Eye (tissue), 1 donor: ENCODE measurements at places on chromosomes 5 and 9.

DNA sequence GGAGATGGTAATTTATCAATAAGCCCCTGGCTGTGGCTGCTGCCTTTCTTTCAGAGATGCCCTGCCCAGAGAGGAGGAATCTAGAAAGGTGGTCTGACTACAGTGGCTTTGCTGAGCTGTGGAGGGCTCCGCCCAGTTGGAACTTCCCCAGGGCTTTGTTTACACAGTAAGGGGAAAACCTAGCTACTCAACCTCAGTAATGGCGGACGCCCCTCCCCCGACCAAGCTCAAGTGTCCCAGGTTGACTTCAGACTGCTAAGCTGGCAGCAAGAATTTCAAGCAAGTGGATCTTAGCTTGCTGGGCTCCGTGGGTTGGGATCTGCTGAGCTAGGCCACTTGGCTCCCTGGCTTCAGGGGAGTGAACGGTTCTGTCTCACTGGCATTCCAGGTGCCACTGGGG, 865.4 kb upstream of the ACO1 start:
- DNase-seq, result no peak

- DNase-seq, result peak; percentile 27
Measured at GRCh38 chr5:68049053-68049713, 166.4 kb upstream of the PIK3R1 start.

DNA sequence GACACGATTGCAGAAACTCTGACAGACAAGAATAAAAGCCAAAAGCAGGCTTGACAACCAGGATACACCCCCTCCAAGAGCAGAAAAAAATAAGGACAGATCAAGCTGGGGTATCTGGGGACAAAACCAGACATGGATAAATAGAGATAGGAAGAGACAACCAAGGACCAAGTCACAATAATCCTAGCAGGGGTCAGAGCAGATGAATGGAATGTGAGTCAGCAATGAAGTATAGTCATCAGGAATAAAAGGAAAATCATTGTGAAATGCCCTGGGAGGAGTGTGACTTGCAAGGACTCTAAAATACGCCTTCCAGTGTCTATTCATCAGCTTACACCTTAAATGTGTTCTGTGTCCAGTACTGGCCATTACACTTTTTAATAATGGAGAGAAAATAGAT, 206.8 kb downstream of the CAAP1 start:
- DNase-seq, result no peak

- DNase-seq, result no peak
Measured at GRCh38 chr9:128088253-128088945, 20.4 kb downstream of the SLC25A25 start.

DNA sequence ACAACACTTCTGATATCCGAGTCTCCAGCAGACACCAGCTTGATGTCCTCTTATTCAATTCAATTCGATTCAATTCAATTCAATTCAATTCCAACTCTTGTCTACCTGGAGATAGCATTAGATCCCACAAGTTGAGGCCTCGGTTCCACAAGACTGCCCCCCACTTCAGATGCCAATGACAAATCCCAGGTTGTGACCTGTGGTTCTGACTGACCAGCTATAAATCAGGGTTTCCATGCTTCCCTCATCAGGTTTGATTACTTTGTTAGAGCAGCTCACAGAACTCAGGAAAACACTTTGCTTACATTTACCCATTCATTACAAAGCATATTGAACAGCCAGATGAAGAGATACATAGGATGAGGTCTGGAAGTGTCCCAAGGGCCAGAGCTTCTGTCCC, 82.6 kb downstream of the ALDH7A1 start:
- no peak for DNase-seq

- DNase-seq, result no peak
Measured at GRCh38 chr5:14464671-14465070, 116.9 kb upstream of the OTULINL start.
